Renal cortex interstitium (tissue), 15 donors: ENCODE measurements at places on chromosomes 1 and 21. TPM values are rescaled to one million over a fixed set of nuclear protein-coding genes. Genes with fewer than 3 reads are reported as not detected.
A peak's percentile ranks its signal among the peaks of the same experiment; 100 is the strongest.

GRCh38 chr1:63624911-63625310 is 31.7 kb downstream of the PGM1 start:
- no peak for DNase-seq

Gene SEMA6C
- polyA plus RNA-seq: 29.9 TPM

DNA sequence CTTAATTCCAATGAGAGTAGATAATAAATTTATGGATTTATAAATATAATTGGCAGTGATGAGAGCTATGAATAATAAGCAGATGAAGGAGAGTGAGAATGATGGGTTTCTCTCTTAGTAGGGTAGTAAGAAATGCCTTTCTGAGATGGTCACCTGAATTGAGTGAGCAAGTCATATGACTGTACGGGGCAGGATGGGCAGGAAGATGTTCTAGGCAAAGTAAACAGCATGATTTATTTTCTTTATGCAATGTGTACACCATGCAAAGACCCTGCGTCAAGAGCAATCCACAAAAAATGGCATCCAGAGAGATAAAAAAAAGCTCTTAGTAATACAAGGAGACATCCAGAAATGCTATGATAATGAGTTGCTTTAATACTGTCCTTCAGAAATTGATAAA is 409.9 kb downstream of the HLX start:
- no peak for DNase-seq

GRCh38 chr1:199931666-199932377 is 95.7 kb upstream of the NR5A2 start:
- no peak for DNase-seq

Gene SERTAD4
- 3.9 TPM for polyA plus RNA-seq

DNA sequence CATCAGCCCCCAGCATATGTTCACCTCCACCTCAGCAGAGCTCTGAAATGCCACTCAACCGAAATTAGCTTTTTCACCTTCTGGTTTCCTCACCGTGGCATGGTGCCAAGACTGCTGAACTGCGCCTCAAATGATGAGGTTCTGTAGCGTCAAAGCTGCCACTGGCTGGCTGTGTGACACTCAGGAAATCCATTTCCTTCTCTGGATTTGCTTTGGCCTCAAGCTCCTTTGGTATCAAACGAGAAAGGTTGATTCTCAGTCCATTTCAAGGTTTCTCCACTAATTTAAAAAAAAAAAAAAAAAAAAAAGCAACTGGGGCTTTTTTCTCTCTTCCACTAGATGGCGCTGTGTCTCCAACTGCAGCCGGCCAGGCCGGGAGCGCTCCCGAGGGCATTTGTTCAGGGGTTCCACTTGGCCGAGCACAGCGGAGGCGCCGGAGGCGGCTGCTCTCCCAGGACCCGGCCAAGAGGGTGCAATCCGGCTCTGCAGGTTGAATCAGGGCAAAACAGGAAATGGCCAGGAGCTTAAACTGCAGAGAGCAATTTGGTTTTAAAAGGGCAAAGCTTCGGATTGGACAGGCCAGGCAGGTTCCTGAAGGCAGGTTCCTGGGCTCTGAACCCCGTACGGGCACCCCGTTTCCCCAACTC is 26.5 kb upstream of the PLA2G2C start:
- DNase-seq: peak; percentile 78

GRCh38 chr1:2455757-2456156 is 20.3 kb upstream of the PLCH2 start:
- no peak for DNase-seq

- no peak for DNase-seq
These were observed 421.7 kb upstream of the DEPDC1 start for GRCh38 chr1:68918563-68918962.

- no peak for DNase-seq
These were observed 868.2 kb upstream of the CXADR start for GRCh38 chr21:16644685-16645084.

GRCh38 chr1:155931332-155932038 is 2.7 kb downstream of the KHDC4 start:
- DNase-seq: no peak

DNA sequence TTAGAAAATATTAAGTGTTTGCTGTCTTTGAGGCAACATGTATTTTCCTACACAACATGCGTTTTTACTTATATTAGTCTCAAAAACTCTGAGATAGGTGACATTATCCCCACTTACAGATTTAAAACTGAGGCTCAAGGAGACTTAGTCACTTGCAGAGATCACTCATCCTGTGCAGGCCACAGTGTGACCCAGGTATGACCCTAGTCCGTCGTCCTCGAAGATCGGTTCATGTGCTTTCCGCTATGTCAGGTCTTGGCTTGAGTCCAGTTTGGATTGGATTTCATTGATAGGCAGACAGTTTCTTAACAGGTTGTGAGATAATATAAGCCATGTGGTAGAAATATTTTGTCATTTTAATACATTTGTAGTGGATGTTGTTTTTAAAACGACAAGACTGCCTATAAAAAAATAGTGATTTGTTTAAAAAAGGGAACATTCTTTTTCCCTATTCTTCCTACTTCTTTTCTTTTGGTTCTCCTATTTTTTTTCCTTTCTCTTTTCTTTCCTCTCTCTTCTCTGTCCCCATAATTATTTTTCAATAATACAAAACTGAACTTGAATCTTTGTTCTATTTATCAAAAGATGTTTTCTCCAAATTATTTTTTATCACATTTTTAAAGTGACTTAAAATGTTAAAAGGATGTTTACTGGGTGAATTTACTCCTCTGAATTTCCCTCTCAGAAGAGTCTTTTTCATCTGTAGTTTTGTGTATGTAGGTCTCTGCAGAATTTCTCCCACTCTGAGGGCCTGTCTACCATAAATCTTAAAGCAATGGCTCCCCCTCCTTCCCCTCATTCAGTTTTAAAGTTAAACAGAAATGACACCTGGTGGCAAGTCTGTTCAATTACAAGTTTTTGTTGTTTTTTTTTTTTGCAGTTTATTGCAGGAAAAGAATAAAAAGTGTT is 81.8 kb downstream of the PHTF1 start:
- DNase-seq: peak; percentile 72

GRCh38 chr1:18670121-18670867 is 39.6 kb downstream of the PAX7 start:
- no peak for DNase-seq

- DNase-seq: no peak
These were observed 7.5 kb upstream of the GPR153 start for GRCh38 chr1:6268415-6268814.

- DNase-seq: no peak
These were observed 32.3 kb downstream of the SNAP47 start for GRCh38 chr1:227767401-227768124.

Gene E2F2
- 5.2 TPM for polyA plus RNA-seq

Gene PLA2G2D
- 0.09 TPM for polyA plus RNA-seq

DNA sequence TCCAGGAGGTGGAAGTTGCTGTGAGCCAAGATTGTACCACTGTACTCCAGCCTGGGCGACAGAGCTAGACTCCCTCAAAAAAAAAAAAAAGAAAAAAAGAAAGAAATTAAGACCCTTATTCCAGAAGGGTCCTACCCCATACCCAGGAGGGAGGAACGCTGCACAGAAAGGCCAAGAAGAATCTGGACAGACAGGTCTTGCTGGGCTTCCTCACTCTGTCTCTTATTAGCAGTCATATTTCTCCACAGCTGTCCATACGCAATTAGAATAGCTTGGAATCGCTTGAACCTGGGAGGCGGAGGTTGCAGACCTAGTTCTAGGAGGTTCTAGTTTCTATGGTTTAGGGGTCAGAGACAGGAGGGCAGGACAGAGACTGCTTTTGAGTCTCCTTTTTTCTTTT is 3.2 kb upstream of the PAQR7 start:
- DNase-seq: no peak

DNA sequence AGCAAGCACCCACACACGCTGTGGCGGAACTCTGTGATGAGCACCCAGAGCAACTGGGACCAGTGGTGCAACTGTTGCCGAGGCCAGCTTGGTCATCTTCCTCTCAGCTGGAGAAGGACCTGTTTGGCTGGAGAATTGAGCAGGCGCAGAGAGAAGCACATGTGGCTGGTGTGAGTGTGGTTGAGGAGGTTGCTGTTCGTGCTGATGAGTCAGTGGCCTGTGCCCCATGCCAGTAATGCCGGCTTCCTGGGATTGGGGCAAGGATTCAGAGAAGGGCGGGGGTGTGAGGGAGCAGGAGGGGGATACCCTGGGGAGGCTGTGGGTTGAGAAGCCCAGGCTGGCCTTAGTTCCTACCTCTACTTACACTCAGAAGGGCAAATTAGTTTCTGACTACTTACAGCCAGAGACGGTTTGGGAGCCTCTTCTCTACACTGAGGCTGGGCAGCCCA is 57.5 kb upstream of the EPS8L3 start:
- DNase-seq: no peak

DNA sequence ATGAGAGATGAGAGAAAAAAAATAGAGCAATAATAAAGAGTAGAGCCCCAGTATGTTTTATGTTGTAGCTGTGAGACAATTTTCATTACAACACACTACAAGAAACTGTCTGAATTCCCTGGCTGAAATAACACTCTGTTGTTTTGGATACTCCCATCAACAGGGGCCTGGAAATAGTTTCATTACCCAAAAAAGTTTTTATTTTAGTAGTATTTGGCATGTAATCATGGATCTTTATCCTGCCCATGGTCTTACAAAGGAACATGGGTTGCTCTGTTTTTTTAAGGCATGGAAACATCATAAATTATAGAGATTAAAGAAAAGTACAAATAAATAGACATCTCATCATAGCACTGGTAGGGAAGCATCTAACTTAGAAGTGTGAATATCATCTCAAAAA is 56.3 kb downstream of the GNG12 start:
- DNase-seq: no peak

DNA sequence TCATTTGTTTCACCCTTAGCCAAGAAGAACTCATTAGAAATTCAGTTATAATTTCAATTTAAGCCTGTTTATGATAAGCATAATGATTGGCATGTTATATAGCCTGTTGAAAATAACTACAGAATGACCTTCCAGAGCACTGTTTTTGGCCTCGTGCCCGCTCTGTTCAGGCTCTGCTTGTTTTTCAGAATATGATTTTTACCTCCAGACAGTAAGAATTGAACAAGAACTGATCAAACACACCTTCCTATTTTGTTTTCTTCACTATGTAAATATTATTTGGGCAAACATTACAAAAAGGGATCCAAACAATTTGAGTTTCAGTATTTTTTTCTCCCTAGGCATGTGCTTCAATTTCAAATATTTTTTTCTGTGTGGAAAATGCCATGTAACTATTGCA is 48.1 kb upstream of the ANGPTL1 start:
- no peak for DNase-seq

DNA sequence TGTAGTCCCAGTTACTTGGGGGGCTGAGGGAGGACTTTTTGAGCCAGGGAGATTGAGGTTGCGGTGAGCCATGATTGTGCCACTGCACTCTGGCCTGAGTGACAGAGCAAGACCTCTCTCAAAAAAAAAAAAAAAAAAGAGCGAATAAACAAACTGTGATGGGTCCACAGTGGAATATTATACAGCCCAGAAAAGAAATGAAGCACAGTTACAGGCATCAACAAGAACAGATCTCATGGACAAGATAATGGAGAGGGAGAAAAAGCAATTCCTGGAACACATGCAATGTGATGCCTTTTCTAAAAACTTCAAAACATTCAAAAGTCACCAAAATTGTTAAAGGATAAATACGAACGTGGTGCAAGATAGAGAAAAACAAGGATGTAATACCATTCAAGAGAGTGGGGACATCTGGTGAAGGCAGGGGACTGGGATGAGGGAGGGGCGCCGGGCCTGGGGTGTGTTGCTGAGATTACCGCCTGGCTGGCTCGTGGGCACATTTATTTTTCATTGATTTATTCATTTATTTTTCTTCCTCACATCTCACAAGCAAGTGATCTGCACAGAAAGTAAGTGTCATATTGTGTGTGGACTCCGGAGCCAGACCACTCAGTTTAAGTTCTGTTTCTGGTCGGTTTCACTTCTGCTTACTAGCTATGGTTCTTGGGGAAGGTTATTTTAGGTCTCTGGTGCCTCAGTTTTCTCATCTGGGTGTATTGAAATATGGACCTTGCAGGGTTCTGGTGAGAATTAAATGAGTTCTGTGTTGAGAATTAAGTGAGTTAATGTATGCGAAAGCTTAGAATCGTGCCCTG is 30.1 kb downstream of the ABCG1 start:
- DNase-seq: no peak

- DNase-seq: no peak
These were observed 152.8 kb downstream of the ZSCAN20 start for GRCh38 chr1:33624991-33625870.

GRCh38 chr1:9455487-9456234 is 83.6 kb upstream of the SLC25A33 start:
- DNase-seq: peak; percentile 67

GRCh38 chr1:193251950-193252349 is 65.5 kb upstream of the B3GALT2 start:
- DNase-seq: no peak

Gene NPHS2
- 329 TPM for polyA plus RNA-seq

Gene MAP10
- 7.3 TPM for polyA plus RNA-seq

- DNase-seq: no peak
These were observed 111.6 kb downstream of the CYYR1 start for GRCh38 chr21:26461500-26461899.

DNA sequence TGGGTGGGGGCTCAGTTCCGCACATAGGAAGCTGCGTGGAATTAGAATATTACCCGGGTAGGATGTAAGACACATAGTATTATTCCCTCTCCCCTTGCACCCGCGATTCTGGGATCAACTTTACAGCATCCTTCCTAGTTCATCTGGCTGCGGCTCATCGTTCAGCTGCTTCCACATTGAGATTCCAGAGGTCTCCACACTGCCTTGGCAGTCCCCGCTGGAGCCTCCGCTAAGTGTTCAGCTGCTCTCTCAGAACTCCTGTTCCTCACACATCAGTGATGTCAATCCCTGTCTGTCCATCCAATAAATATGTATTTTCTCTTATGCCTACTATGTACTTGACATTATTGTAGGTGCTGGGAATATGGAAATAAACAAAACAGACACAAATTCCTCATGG is 135.6 kb upstream of the SYT6 start:
- DNase-seq: no peak

DNA sequence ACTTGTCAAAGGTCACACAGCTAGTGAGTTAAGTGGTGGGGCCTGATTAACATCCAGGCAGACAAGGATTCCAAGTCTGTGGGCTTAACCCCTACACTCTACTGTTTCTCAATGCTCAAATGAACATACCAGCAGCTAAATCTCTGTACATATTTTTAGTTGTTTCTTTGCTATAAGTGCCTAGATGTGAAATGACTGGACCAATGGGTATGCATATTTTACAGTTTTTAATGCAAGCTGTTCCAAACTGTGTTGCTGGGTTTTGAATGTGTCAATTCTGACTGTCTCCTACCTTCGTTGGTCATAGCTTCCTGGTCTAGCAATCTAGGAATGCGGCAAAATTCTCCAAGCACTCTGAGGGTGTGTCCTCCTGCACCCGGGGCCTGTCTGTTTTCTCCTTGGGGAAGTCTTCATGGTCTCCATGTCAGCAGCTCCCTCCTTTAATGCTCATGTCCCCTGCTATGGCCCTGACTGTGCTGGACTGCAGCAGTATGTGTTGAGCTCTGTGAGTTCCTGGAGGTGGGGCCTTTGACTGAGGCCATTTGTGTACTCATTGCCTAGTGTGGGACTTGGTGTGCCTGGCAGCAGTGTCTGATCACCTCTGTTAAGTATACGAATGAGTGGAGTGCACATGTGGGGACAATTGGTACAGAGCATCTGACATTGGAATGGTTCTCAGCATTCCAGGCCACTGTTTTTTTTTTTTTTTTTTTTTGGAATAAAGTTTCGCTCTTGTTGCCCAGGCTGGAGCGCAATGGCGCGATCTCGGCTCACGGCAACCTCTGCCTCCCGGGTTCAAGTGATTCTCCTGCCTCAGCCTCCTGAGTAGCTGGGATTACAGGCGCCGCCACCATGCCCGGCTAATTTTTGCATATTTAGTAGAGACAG is 72.9 kb upstream of the SLC2A1 start:
- no peak for DNase-seq
